Stimulated activated CD4-positive, alpha-beta T cell treated with anti-CD3 and anti-CD28 coated beads, TNF-alpha, amount 100 ng/mL, for 1 hour (primary cell): ENCODE measurements at places on chromosomes 4 and X.
A peak's percentile ranks its signal among the peaks of the same experiment; 100 is the strongest.

DNA sequence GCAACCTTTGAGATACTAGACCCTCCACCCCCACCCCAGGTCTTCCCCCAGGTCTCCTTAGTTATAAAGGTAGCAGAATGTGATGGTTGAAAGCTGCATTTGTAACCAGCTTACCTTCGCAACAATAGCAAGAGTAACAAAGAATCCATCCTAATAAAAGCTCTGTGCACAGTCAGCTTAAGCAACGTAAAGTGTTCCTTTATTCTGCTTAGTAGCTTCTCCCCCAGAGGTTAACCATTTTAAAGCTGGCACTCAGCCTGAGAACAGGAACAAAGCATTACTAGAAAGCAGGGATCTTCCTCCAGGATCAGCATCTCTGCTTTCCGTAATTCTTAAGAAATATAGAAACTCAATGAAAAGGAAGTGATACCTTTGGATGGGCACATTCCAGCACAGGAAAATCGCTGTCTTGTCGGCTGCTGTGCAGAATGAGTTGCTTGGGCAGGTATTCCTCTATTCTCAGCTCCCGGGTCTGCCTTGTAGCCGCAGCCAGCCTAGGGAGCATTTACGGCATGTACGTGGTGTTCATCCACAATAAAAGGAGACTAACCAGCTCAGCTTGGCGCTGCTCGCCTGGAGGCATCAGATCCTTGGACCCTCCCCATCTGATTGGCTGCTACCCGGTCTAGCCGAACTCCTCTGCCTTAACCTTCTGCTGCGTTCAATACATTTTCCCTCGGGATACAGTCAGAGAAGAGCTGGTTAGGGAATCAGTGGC is 113.0 kb upstream of the TLR3 start:
- DNase-seq = no peak

- no peak for DNase-seq
Measured at GRCh38 chr4:34845926-34846325, 1398.4 kb downstream of the ARAP2 start.

DNA sequence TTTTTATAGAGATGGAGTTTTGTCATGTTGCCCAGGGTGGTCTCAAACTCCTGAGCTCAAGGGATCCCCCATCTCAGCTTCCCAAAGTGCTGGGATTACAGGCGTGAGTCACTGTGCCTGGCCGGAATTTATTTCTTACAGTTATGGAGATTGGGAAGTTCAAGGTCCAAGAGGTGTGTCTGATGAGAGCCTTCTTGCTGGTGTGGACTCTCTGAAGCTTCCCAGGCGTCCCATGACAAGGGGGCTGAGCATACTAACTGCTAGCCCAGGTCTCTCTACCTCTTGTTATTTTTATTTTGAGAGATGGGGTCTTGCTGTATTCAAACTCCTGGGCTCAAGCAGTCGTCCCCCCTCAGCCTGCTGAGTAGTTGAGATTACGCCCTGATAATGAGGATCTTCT is 2.9 kb upstream of the NSD2 start:
- no peak for DNase-seq

GRCh38 chrX:49754233-49754857 is 58.6 kb upstream of the PAGE1 start:
- DNase-seq = peak; percentile 27

DNA sequence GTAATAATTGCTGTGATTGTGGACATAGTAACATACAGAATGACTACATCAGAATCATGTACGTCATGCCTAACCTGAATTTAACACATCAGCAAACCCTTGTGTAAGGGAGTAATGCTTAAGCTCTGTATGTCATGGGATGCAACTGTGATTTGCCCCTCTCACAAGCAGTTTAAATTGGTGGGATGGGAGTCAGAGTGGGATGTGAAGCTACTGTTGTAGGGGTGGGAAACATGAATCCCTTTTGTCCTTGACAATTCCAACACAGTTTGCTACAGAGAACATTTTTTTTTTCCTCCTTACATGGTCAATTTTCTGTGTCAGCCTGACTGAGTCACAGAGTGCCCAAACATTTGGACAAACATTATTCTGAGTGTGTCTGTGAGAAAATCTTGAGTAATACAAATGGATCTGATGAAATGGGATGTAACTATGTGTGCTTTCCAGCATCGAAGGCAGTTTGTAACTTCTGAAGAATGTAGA is 392.8 kb downstream of the GPM6A start:
- DNase-seq = no peak

DNA sequence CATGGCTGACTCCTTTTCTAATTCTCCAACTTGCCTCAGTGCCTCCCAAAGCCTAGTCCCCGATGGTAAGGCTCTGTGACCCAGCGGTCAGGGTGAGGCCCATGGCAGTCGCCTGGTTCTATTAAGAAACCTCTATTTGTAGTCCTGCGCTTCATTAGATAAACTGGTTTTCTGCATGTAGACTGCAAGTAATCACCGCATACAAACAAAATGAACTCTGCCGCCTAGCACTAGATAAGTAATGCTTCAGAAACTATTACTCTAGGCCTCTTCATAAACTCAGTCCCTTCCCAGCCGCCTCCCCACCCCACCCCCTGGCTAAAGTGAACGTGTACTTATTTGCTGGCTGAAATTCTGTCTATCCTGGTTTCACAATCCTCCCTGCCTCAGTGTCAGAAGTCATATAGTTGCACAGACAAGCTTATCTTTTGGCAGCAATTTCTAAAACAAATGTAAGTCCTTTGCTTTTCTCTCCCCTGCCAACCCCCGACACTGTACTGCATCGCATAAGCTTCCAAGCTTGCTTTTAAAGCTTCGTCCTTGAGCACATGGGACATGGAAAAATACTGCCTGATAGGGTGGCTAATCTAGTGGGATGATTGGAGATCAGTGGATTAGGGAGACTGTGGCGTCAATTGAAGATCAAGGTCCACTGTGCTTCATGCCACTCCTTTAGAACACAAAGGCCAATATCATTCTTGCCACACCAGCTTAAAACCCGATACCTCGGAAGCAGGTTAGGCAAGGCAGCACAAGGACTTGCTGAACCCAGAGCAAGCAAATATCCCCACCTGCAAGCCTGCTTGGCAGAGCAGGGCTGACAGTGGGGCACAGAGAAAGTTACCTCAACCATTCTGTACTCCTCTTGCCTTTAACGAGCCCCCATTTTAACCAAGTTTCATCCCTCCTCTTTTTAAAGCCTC is 125.8 kb downstream of the IRF2 start:
- DNase-seq = no peak

GRCh38 chr4:8191136-8191747 is 7.8 kb upstream of the SH3TC1 start:
- no peak for DNase-seq

GRCh38 chrX:19214311-19214710 is 92.0 kb upstream of the ADGRG2 start:
- no peak for DNase-seq

DNA sequence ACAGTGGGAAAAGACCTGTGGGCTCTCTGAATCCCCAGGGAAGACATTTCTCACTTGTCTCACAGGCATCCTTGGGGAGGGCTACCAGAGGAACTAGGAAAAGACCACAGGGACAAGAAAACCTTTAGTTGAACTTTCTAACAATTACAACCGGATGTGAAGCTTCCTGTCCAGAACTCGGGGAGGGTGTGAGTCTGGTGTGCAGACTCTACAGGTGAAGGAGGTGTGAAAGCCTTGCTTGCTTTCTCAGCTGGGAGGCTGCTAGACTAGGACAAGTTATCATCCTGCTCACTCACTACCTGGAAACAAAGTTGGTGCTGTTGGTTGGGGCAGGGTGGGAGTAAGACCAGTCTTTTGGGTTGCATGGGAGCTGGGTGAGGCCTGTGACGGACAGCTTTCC is 158.5 kb upstream of the PBDC1 start:
- no peak for DNase-seq

DNA sequence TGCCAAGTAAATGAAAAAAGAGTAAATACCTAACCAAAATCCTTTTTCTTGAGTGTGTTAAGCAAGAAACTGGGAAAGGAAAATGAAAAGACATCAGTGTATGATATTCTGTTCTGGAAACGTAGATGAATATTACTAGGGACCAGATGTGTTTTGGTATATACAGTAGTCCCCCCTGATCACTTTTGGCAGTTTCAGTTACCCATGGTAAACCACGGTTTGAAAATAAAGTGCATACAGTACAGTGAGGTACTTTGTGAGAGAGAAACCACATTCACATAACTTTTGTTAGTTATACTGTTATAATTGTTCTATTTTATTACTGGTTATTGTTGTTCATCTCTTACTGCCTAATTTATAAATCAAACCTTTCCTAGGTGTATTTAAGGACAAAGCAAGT is 250.9 kb downstream of the TENM3 start:
- DNase-seq = no peak

DNA sequence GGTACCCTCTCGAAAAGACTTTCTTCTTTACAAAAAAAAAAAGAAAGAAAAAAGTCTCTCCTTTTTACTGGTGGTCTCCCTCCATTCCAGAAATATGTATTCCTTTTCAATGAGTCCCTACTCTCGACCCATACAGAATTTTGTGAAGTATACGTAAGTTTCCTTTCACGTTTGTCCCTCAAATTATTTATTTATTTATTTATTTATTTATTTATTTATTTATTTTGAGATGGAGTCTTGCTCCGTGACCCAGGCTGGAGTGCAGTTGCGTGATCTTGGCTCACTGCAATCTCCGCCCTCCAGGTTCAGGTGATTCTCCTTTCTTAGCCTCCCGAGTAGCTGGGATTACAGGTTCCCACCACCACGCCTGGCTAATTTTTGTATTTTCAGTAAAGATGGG is 429.2 kb upstream of the AR start:
- no peak for DNase-seq

DNA sequence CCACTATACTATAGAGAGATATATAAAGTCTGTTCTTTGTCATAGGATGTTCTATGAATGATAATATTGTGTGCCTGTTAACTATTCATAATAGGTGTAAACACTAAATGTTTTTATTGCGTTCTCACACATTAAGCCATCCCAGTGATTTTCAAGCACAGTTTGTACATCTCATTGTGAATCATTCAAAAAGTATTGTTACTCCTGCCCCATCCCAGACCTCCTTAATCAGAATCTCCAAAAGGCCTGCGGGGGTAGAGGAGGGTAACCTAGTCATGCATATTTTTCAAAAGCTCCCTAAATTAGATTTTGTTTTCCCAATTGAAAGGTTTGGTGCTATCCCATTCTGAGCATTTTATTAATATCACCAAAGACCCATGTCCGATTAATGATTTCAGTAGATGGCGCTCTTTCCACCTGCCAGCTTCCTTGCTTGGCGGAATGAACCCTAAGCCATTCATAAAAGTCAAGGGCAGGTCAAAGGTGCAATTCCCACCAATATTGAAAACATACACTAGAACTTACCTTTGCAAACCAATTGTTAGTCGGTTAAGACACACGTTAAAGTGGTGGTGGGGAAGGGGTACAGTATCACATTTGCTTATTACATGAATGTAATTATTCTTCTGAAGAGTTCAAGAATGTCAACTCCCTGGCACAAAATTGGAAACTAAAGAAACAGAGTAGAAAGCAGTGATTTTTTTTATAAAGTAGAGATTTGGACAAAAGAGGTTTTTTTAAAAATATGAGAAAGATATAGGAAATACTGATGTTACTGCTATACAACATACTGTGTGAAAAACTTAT is 5.8 kb upstream of the TET2 start:
- no peak for DNase-seq

DNA sequence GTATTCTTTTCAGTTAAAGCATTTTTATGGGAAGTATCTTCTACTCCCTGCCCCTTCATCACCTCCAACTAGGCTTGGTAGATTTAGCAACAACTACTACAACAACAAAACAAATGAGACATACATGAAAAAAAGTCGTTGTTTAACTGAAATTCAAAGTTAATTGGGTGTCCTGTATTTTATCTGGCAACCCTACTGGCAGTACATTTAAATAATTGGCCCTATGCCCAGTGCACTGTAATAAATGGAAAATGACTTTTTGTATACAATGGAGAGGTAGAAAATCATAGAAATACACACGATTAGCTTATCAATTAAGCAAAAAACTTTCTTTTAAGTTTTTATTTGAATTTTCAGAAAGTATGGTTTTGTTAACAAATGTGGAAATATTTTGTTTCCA is 21.4 kb upstream of the CLGN start:
- no peak for DNase-seq

DNA sequence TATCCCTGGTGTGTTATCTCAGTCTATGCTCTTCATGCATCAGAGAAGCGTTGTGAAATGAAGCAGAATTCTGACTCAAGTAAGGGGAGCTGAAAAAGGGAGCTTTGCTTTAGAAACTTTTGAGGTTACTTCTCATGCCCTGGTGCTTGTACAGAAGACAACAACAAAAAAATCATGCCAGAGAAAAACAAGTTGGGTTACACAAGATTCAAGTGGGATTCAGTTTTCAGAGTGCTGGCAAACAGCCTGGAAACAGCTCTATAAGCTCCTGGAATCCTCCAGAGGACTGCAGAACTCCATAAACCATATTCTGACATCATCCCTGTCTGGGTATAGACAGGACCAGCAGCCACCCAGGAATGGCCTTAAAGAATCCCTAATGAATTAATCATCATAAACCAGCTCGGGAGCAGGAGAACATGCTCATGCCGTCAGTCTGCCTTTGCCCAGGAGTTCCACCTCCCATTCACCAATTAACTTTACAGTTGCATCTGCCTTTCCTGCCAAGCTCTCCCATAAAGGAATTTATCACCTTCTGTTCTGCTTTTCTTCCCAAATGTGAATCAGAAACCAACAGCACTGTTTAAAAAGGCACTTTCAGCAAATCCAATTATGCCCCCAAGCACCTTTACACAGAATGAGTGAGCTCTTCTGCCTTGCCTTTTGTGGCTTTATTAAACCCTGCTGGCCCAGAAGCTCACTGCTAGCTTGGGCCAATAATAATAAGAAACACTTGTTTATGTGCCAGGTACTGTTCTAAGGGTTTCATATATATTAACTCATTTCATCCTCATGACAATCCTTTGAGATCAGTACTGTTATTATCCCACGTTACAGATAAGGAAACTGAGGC is 54.5 kb upstream of the FBXW7 start:
- DNase-seq = no peak

DNA sequence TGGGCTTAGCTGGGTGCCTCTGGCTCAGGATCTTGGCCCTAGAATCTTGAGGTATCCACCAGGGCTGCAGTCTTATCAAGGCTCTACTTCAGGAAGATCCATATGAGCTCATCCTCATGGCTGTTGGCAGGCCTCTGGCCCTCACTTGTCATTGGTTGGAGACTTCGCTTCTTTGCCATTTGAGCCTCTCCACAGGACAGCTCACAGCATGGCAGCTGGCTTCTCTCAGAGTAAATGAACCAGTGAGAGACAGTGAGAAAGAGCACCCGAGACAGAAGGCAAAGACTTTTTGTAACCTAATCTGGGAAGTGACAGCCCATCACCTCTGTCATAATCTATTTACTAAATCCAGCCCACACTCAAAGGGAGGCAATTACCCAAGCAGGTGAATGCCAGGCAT is 236.8 kb downstream of the GPAT3 start:
- no peak for DNase-seq

GRCh38 chr4:52102587-52102986 is 51.5 kb downstream of the SPATA18 start:
- no peak for DNase-seq

- DNase-seq = no peak
Measured at GRCh38 chr4:181897935-181898334, 345.3 kb upstream of the TENM3 start.

- DNase-seq = no peak
Measured at GRCh38 chrX:29242856-29243255, 655.6 kb downstream of the IL1RAPL1 start.

GRCh38 chr4:130922955-130923354 is 1827.0 kb downstream of the C4orf33 start:
- no peak for DNase-seq
